Bronchial smooth muscle cell (primary cell): ENCODE measurements at places on chromosomes 7 and 10. TPM values are rescaled to one million over a fixed set of nuclear protein-coding genes. Genes with fewer than 3 reads are reported as not detected.

WDFY4 gene
- not detected in 2 replicates for total RNA-seq

SEMA3A gene
- 61.0 and 65.8 TPM in 2 replicates for total RNA-seq

LRRC18 gene
- total RNA-seq = not detected in 2 replicates

RASSF4 gene
- total RNA-seq = 8.2 and 10.2 TPM in 2 replicates

CYP2W1 gene
- total RNA-seq = 0.16 TPM in 1 of 2 replicates, not detected in the other

ZSCAN25 gene
- total RNA-seq = 9.1 and 11.0 TPM in 2 replicates

CAMK2B gene
- total RNA-seq = 0.17 TPM in 1 of 2 replicates, not detected in the other
